NCI-H2227 treated with DMSO at 0.1 percent for 48 hours (cell line): ENCODE measurements at places on chromosomes 11 and 22.

- DNase-seq = no peak
Measured at GRCh38 chr11:63920126-63920938, 3.4 kb upstream of the RCOR2 start.

DNA sequence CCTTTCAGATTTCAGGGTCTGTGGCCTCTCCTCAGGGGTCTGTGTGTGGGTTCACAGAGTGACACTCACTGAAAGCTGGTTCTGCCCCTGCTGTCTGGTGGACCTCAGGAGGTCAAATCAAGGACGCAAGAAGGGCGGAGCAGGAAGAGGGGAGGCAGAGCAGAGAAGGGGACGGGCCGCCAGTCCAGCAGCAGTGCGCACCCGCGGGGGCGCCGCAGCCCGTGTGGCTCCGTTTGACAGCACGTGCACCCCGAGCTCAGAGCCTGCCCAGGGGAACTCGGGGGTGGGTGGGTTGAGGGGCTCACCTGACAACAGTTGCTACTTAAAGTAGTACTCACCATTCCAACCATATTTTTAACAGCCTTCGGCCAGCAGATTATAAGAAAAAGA is 71.4 kb upstream of the PITPNB start:
- no peak for DNase-seq

DNA sequence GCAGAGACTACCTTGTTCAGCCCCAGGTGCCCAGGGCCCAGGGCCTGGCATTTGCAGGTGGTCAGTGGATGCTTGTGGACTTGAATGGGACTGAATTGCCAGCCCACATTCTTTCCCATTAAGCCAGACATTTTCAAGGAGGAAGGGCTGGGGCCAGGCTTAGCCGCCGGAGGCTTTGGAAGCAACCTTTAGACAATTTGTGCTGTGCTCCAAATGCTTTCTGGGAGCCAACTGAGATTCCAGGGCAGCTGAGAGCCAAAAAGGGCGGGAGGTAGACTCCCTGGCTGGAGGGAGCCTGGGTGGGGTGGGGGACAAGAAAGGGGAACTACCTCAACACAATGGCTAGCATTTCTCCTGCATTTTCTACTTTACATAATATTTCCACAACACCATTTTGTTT is 54.8 kb upstream of the TIMP3 start:
- no peak for DNase-seq

GRCh38 chr11:45885274-45885920 is at the start of gene MAPK8IP1:
MAPK8IP1 (plus strand) TSS chr11:45885651; CDS start chr11:45885821, 170 bp downstream.
- DNase-seq = peak; percentile 64

DNA sequence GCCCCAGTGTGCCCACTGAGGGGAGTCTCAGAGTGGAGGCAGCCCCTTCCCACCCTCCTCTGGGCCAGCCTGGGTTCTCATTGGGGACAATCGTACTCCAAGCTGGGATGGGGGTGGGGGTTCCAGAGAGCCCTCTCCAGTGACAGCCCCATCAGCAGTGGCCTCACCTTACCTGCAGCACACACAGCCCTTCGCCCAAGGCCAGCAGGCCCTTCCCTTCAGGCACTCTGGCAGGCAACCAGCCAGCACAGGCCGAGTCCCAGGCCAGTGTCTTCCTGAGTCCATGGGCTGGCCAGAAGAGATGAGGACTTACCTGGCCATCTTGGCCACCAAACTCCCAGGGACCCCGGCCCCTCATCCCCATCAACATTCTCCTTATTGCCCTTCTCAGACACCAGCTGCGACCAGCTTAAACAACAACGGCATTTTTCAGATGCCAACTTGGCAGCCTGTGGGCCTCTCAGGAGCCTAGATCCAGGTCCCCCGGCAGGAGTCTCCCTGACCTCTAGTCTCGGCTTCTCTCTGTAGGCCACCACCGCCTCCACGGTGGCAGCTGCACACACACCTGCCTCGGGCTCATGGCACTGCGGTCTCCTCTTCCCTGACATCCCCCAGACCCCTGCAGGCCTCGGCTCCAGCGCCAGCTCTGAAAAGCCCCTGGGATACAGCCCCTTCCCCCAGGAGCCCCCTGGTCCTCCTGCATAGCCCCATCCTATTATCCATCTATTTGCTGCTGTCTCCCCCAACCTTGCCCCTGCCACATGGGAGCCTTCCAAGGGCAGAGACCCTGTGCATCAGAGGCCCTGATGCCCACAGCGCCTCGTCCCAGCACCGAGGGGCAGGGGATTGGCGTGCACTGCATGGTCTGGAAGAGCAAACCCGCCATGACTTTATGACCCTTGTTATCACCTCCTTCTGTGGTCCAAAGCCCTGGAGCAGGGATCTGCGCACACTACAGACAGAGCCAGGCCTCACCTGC is 111.2 kb upstream of the FGF3 start:
- no peak for DNase-seq

DNA sequence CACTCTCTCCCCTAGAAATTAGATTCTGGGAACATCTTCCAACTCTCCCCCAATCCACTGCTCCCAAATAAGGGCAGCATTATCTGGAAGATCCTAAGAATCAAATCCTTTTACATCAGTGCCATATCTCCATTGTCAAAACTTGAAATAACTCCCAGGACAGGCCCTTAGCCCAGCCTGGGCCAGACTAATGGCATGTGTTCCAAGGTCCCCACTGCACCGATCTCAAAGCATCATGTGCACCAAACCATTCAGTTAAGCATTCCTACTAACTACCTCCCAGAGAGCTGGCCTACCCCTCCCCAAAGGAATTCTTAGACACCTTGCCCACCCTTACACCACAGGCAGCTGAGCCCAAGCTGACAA is 44.2 kb upstream of the POU2AF1 start:
- no peak for DNase-seq

DNA sequence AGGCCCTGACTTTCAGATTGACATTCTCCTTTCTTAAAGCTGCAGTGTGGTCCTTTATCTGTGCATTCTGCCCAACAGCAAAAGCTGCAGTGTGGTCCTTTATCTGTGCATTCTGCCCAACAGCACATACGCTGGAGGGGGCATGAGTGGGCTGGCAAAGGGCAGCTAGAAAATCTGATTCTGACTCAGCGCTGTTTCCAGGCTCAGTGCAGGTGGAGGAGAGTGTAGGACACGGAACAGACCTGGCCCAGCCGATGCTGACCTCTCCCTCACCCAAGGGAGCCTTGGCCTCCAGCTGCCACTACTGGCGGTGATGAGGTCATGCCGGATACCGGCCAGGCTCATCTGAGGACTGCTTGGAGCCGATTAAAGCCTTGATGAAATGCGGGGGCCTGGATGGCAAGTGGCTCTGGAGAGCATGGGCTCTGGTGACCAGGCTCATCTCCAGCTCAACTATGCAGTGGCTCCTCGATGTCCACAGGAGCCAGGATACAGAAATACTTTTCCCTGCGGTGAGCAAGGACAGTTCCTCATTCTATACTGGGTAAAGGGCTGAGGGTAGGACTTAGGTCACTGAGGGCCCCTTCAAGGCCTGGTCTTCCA is 84.6 kb downstream of the CLPB start:
- no peak for DNase-seq

- no peak for DNase-seq
Measured at GRCh38 chr11:61764606-61765260, 12.3 kb downstream of the MYRF start.

GRCh38 chr11:5229356-5229755 is 2.5 kb upstream of the HBB start:
- DNase-seq = no peak

GRCh38 chr22:37734964-37735451 is 38.2 kb downstream of the TRIOBP start:
- no peak for DNase-seq

DNA sequence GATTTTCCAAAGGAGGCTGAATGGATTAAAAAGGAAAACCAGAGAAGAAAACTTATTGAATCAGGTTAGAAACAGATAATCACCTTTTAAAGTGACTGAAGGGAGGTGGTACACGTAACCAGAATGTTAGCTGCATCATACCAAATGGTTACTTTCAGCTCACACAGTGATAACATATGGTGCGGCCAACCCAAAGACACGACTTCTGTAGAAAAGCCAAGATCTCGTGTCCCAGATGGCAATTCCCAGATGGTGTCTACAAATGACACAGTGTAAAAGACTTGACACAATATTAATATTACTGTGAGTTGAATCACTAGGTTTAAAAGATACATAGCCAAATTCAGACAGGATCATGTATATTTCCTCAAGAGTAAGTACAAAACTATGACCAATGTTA is 5.2 kb downstream of the PPP2R1B start:
- DNase-seq = no peak

DNA sequence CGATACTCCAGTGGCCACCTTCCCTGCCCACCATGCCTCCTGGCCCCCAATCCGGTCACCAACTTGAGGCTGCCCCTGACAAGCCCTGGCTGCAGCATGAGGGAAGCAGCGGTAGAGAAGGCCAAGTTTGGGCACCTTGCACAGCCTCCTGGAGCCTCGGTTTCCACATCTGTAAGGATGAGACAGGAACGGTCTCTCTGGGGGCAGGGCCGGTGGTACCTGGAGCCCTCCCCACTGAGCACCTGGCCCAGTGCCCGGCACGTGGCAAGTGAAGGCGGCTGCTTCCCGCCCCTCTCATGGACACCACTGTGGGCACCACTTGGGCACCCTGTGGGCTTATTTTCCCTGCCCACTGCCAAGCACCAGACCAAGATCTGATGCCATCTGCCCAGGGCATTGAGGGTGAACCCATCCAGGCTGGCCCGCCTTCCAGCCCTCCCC is 77.8 kb downstream of the CDKN1C start:
- no peak for DNase-seq

GRCh38 chr11:108647701-108648527 is 17.0 kb upstream of the DDX10 start:
- DNase-seq = peak; percentile 19

- no peak for DNase-seq
Measured at GRCh38 chr11:83571302-83571701, 285.1 kb upstream of the CCDC90B start.

- DNase-seq = no peak
Measured at GRCh38 chr11:103420593-103420992, 311.4 kb downstream of the DYNC2H1 start.

GRCh38 chr11:118406599-118407166 is 5.3 kb downstream of the ATP5MG start:
- peak; percentile 1 for DNase-seq

GRCh38 chr22:46373921-46374662 is 38.6 kb downstream of the TRMU start:
- no peak for DNase-seq

GRCh38 chr11:15197696-15198095 is 83.0 kb downstream of the INSC start:
- DNase-seq = no peak

DNA sequence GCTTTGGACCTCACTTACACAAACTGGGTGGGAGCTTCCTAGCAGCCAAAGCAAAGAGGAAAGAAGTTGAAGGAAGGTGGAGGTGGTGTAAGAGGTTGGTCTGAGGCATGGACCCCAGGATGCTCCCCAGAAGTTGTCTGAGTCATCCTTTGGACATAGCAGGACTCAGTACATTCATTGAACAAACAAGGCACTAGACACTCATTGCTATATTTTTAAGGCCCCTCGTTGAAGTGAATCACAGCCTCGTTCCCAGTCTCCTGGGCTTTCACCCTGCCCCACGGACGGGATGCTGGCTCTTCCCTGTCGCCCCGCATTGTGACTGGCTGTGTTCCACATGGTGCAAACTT is 95.9 kb upstream of the FGF3 start:
- DNase-seq = no peak

- peak; percentile 29 for DNase-seq
Measured at GRCh38 chr11:73478737-73479347, 102.6 kb downstream of the RELT start.

DNA sequence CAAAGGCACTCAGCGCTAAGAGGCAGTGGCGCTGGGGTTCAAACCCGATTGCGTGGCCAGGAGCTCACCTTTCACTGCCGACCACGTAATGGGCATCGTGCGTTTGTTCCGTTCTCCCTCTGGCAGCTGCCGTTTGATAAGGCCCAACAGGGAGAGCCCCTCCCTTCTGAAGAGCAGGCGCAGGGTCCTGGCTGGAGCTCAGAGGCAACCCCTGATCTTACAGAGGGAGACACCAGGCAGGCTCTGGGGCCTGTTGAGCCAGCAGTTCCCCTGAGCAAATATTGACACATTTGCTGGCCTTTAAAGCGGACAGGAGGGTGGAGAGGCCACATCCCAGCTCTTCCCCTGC is 11.7 kb upstream of the C1QTNF6 start:
- DNase-seq = no peak
